ENCODE measurements at places on chromosomes 7 and 10.

DNA sequence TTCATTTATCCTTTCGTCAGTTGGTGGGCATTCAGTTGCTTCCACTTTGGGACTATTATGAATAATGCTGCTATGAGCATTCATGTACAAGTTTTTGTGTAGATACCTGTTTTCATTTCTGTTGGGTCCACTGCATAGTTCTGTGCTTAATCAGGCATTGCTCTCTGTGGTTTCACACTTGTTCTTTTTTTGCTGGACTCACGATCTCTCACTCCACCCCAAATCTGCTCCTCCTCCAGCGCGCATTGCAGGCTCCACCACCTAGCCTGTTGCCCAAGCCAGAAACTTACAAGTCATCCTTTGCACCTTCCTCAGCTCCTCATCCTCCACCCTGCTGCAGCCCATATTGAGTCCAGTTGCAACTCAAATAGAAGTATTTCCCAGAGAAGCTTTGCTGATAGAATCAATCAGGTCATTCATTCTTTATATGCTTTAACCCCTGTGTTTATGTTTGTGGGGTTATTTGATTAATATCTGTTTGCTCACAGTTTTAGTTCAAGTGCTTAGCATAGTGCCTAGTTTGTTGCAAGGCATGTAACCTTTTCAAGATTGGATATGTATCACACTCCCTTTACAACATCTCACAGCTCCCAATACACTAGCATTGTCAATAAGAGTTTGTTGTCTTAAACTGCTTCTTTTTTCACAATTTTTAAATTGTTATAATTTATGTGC, 16.6 kb upstream of the AFAP1L2 start:
- no peak for DNase-seq

DNA sequence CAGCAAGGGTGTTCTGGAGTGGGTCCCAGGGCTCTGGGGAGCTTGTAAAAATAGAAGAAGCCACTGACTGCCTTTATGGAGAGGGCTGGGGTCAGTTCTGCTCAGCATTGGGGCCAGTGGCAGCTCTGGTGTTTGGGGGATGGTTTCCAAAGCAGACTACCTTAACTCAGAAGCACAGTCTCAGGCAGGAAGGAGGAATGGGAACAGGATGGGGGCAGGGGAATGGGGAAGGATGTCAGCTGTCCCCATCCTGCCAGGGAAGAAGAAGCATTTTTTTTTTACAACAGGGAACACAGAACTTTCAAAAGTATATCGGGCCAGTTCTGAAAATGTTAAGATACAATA, 28.8 kb downstream of the TSPAN15 start:
- DNase-seq: no peak

DNA sequence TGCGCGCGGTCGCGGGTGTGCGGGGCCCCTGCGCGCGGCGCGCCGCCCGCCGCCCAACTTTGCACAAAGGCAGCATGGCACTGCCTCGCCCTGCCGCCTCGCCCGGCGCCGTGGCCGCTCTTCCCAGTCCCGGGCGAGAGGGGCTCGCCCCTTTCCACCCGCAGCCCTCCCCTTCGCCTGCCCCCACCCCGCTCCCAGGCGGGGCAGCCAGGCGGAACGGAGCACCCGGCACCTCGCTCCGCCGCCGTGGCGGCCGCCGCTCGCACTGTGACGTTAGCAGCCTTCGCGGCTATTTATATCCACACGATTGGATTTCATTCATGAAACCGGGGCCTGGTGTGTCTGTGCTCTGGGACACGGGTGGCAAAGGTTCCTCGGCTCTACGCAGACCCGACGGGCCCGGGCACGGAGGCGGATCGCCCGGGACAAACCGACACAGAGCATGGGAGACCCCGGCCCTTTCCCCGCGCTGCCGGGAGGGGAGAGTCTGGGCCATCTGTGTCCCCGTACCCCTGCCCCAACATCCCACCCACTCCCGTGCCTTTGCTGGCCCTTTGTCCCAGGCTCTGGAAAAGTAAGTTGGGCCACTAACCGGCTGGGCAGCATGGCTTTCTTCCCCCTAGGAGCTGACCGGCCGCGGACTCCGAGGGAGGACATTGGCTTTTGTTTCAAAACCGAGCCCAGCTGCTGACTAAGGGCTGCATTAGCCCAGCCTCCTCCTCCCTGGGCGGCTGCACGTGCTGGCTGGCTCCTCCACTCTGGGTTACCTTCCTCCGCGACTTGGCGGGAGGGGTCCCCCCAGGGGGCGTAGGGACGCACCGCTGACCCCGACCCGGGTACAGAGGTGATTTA, at the start of gene RHOBTB1:
TSS of gene RHOBTB1 (minus strand) at position 128 of the 852 bp plus-strand sequence. CDS start 32,643 bp downstream, outside the sequence.
- no peak for DNase-seq

DNA sequence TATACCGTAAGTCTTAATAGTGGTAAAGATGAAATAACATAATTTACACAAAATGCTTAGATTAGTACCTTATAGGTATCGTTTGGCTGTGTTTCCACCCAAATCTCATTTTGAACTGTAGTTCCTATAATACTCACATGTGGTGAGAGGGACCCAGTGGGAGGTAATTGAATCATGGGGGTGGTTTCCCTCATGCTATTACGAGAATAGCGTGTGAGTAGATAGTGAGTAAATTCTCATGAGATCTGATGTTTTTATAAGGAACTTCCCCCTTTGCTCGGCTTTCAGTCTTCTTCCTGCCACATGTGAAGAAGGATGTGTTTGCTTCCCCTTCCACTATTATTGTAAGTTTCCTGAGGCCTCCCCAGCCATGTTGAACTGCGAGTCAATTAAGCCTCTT, 426.3 kb upstream of the POT1 start:
- DNase-seq: no peak

GRCh38 chr10:118447478-118448270, 105.5 kb upstream of the FAM204A start:
- no peak for DNase-seq

DNA sequence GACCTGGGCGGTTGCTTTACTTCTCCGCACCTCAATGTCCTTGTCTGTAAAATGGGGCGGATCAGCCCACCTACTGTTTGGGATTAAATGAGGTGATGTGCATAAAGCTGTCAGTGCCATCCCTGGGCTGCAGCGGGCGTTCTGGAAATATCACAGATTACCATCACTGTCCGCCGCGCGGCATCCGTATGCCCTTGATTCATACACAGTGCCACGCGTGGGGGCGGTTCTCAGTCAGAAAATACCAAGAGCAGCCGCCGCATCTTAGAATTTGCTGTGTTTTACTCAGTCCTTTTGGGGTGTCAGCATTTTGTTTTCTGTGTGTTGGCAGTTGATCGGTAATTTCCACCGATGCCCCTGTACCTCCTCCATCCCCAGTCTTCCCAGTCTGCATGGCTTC, 338.8 kb downstream of the DPP6 start:
- no peak for DNase-seq
